A549 treated with CORT108297 at 1 μM for 4 hours (cell line): ENCODE measurements at places on chromosomes 6 and 20. TPM values are rescaled to one million over a fixed set of nuclear protein-coding genes. Genes with fewer than 3 reads are reported as not detected.

Gene VSX1
- 1.0 to 1.2 TPM (median 1.1 TPM) in 5 replicates for total RNA-seq

Gene ENPP3
- total RNA-seq, result not detected in 5 replicates

Gene XPO5
- total RNA-seq, result 24.7 to 29.7 TPM (median 29.3 TPM) in 5 replicates

Gene FAM217A
- not detected in 5 replicates for total RNA-seq

Gene CLPSL1
- not detected in 5 replicates for total RNA-seq

Gene TLDC2
- total RNA-seq, result 0.07 TPM in 1 of 5 replicates, not detected in the others

Gene AVP
- not detected in 5 replicates for total RNA-seq

Gene GRM1
- 0.02 to 0.06 TPM (median 0.03 TPM) in 3 of 5 replicates, not detected in the others for total RNA-seq

Gene APOM
- total RNA-seq, result 2.9 to 4.1 TPM (median 3.0 TPM) in 5 replicates

Gene PROKR2
- not detected in 5 replicates for total RNA-seq

Gene GSTA2
- total RNA-seq, result 0.07 TPM in 1 of 5 replicates, not detected in the others

Gene TAGAP
- total RNA-seq, result not detected in 5 replicates

Gene ELOVL4
- total RNA-seq, result 1.5 to 2.5 TPM (median 1.9 TPM) in 5 replicates

Gene SDC4
- total RNA-seq, result 106 to 130 TPM (median 122 TPM) in 5 replicates

Gene PAX1
- total RNA-seq, result 0.03 to 0.10 TPM (median 0.05 TPM) in 3 of 5 replicates, not detected in the others

Gene MAP3K5
- 2.6 to 3.5 TPM (median 2.8 TPM) in 5 replicates for total RNA-seq

Gene ARHGAP40
- 0.02 TPM in 1 of 5 replicates, not detected in the others for total RNA-seq

Gene KHDRBS2
- not detected in 5 replicates for total RNA-seq

Gene HCK
- total RNA-seq, result 0.03 to 0.16 TPM (median 0.12 TPM) in 3 of 5 replicates, not detected in the others

Gene RTEL1
- total RNA-seq, result 4.8 to 8.3 TPM (median 7.7 TPM) in 5 replicates

Gene CALHM4
- 0.16 TPM in 1 of 5 replicates, not detected in the others for total RNA-seq

Gene ECI2
- 50.7 to 75.1 TPM (median 55.3 TPM) in 5 replicates for total RNA-seq

Gene ROMO1
- total RNA-seq, result 365 to 400 TPM (median 369 TPM) in 5 replicates

Gene ADAM33
- 0.03 to 0.07 TPM (median 0.05 TPM) in 4 of 5 replicates, not detected in the other for total RNA-seq

Gene TUBB2B
- 13.0 to 14.6 TPM (median 13.4 TPM) in 5 replicates for total RNA-seq

Gene AK9
- 0.98 to 2.0 TPM (median 1.2 TPM) in 5 replicates for total RNA-seq

Gene ADGRB3
- total RNA-seq, result not detected in 5 replicates

Gene TRIM31
- total RNA-seq, result 1.0 to 1.8 TPM (median 1.3 TPM) in 5 replicates

Gene SLC24A3
- 0.02 TPM in 1 of 5 replicates, not detected in the others for total RNA-seq

Gene ACOT8
- 13.9 to 22.6 TPM (median 20.1 TPM) in 5 replicates for total RNA-seq

Gene PAK5
- total RNA-seq, result not detected in 5 replicates

Gene ZC2HC1B
- total RNA-seq, result not detected in 5 replicates

Gene ARFRP1
- 29.1 to 43.6 TPM (median 39.1 TPM) in 5 replicates for total RNA-seq

Gene CLVS2
- total RNA-seq, result 0.08 to 0.16 TPM (median 0.14 TPM) in 5 replicates

Gene C2
- total RNA-seq, result 0.21 to 0.68 TPM (median 0.31 TPM) in 5 replicates

Gene KCNQ2
- 0.40 to 0.89 TPM (median 0.81 TPM) in 5 replicates for total RNA-seq

Gene FAM83B
- 0.03 to 0.09 TPM (median 0.03 TPM) in 5 replicates for total RNA-seq

Gene ZNF391
- 0.23 to 0.30 TPM (median 0.26 TPM) in 5 replicates for total RNA-seq

Gene SEC23B
- 57.0 to 61.8 TPM (median 59.4 TPM) in 5 replicates for total RNA-seq

Gene NRSN1
- not detected in 5 replicates for total RNA-seq

Gene WFDC2
- 0.20 to 0.23 TPM in 2 of 5 replicates, not detected in the others for total RNA-seq

Gene GSTA3
- total RNA-seq, result not detected in 5 replicates

Gene NKX2-4
- total RNA-seq, result 0.03 to 0.05 TPM (median 0.05 TPM) in 3 of 5 replicates, not detected in the others

Gene OR2B2
- not detected in 5 replicates for total RNA-seq

Gene PRDM1
- total RNA-seq, result 4.0 to 5.5 TPM (median 4.8 TPM) in 5 replicates

Gene RING1
- 19.3 to 27.2 TPM (median 25.7 TPM) in 5 replicates for total RNA-seq

Gene FAM83C
- 0.04 to 0.10 TPM (median 0.06 TPM) in 4 of 5 replicates, not detected in the other for total RNA-seq

Gene MYCT1
- 0.03 to 0.14 TPM (median 0.03 TPM) in 5 replicates for total RNA-seq

Gene PRSS35
- 0.05 to 0.14 TPM (median 0.07 TPM) in 5 replicates for total RNA-seq

Gene MAS1
- total RNA-seq, result not detected in 5 replicates

Gene ENPP4
- 0.21 to 0.46 TPM (median 0.30 TPM) in 5 replicates for total RNA-seq

Gene TM9SF4
- 33.6 to 39.4 TPM (median 38.7 TPM) in 5 replicates for total RNA-seq

Gene VPS52
- 14.1 to 20.3 TPM (median 17.1 TPM) in 5 replicates for total RNA-seq

Gene REM1
- total RNA-seq, result 0.12 to 0.23 TPM (median 0.13 TPM) in 5 replicates

Gene ZDHHC14
- 2.9 to 4.5 TPM (median 3.4 TPM) in 5 replicates for total RNA-seq

Gene PNLDC1
- 0.06 to 0.13 TPM (median 0.07 TPM) in 5 replicates for total RNA-seq
